Islet precursor cell (in vitro differentiated cells): ENCODE measurements at places on chromosomes 6 and 20.

DNA sequence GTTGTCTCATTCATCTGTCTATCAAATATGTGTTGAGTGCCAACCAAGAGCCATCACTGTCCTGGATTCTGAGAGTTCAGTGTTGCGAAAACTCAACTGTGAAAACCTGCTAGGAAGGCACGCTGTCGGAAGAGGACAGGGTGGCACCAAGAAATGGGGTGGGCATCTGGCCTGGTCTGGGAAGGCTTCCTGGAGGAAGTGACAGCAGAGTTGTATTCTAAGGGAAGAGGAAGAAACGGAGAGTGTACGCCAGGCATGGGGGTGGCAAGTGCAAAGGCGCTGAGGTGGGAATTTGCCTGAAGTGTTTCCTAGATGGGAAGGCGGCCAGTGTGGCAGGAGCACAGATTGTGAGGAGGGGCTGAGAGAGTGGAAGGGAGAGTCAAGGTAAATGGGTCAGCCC lies 91.2 kb downstream of the ANKRD60 start:
- DNase-seq = no peak

- peak; percentile 59 for DNase-seq
Measured at GRCh38 chr20:31497838-31498540, 16.3 kb upstream of the HM13 start.

DNA sequence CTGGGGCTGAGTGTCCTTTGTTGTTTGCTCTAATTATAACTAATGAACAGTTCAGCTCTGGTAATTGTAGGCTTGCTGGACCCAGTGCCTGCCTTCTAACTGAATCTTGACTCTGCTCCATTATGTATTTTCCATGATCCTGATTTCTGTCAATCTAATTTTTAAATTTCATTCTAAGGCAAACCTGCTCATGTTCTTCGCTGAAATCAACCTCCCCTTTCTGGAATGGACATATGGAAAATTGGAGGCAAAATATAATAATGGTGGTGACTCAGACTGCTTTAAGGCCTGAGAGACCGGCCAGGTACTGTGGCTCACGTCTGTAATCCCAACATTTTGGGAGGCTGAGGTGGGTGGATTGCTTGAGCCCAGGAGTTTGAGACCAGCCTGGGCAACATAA lies 182.7 kb upstream of the AKAP12 start:
- no peak for DNase-seq

- peak; percentile 45 for DNase-seq
Measured at GRCh38 chr6:168638468-168639271, 197.7 kb downstream of the SMOC2 start.

- peak; percentile 88 for DNase-seq
Measured at GRCh38 chr6:47669684-47670513, 28.5 kb upstream of the ADGRF4 start.

GRCh38 chr20:64047968-64048401 lies 1.5 kb downstream of the SOX18 start:
- no peak for DNase-seq

- DNase-seq = no peak
Measured at GRCh38 chr20:47392721-47393073, 36.2 kb upstream of the ZMYND8 start.
